ENCODE measurements at places on chromosomes 16 and 17.

DNA sequence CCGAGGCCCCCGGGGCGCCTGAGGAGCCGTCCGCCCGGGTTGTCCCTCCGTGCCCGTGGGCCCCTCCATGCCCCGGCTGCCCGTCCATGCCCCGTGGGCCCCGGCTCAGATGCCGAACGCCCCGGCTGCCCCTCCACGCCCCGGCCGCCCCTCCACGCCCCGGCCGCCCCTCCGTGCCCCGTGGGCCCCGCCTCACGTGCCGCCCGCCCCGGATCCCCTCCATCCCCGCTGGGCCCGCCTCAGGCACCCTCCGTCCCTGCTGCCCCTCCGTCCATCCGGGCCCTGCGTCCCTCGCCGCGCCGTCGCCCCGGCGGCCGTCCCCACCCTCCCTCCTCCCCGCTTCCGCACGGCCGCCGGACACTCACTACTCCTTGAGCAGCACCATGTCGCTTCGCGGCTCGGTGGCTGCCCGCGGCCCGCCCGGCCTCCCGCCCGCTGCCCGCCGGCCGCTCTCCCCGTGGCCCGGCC lies 382 bp downstream of the PITPNA start:
- DNase-seq: no peak

GRCh38 chr16:27449434-27450195 lies 47.6 kb downstream of the IL21R start:
- peak; percentile 58 for DNase-seq

DNA sequence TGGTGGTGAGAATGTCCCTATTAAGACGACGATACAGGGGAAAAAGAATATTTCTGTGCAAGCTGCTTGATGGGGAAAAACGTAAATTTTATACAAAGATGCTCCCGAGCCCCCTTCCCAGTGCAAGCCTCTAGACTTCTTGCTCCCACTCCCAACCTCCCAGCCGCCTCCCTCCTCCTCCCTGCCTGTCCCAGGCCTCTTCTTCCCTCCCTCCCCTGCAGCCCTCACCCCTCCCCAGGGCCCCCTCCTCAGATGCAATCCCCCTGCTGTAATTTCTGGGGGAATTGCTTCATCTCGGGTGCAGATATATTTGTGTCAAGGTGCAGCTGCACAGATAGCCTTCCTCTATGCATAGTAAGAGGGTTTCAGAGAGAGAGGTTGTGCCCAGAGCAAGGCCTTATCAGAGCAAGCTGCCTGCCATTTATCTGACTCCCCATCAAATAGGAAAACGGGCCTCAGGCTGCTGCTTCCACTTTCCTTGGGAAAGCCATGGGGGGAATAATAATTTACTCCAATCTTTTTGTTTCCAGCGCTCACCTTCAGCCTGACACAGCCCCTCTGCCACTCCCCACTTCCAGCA lies 47.4 kb upstream of the LHX1 start:
- no peak for DNase-seq

- no peak for DNase-seq
These were observed 10.1 kb downstream of the METRNL start for GRCh38 chr17:83089328-83090132.

All from T-helper 2 cell (primary cell).